Right lobe of liver (tissue), 6 donors: ENCODE measurements at places on chromosomes 13 and 19.
A peak's percentile ranks its signal among the peaks of the same experiment; 100 is the strongest.

DNA sequence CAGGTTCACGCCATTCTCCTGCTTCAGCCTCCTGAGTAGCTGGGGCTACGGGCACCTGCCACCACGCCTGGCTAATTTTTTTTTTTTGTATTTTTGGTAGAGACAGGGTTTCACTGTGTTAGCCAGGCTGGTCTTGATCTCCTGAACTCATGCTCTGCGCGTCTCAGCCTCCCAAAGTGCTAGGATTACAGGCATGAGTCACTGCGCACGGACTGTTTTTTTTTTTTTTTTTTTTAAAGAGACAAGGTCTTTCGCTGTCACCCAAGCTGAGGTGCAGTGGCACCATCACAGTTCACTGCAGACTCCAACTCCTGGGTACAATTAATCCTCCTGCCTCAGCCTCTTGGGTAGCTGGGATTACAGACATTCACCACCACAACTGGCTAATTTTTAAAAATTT is 8.2 kb upstream of the ADAMTS10 start:
- DNase-seq = no peak

DNA sequence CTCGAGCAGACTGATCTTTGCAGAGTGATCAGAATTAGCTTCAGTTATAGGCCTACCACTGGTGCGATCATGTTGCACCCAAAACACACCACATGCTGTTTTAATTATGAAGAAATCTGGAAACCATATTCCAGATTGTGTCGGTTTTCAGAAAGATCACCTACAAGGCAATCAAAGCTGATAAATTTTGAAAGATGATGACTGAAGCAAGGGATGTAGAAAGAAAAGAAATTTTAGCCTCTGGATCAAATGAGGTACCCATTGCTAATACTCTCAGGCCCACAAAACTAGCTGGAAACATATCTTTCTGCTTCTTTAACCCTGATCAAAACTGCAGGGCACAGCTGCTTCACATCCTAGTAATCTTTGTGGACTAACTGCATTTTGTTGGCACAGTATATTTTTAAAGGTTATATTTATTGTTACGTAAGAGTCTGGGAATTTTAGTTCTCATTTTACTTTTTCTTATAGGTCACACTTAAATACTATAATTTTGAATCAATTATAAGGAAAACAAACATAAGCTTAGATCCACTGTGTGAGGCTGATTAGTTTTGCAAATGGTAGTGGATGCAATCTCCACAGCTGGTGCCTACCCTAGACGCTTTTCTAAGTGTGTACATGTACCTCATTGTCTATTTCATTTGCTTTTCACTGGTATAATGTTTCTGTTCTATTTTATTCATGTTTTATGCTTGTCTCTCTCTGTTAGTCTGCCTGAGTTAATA is 150.9 kb downstream of the RGCC start:
- DNase-seq = no peak

DNA sequence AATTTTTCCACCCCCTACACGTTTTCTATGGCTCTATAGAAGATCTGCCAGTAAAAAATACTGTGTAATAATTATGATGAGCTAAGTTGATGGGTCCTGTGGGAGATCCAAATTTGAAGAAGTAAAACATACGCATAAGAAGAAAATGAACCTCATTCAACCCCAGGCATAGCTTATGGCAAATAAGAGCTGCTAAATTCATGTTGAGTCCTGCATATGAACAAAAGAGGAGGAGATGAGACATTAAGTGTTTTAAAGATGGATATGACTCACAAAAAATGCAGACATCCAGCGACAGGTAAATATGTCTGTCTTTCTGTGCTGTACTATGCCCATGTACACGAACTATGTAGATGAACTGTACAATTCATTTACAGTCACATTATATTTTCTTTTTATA is 101.9 kb downstream of the LIG4 start:
- no peak for DNase-seq

DNA sequence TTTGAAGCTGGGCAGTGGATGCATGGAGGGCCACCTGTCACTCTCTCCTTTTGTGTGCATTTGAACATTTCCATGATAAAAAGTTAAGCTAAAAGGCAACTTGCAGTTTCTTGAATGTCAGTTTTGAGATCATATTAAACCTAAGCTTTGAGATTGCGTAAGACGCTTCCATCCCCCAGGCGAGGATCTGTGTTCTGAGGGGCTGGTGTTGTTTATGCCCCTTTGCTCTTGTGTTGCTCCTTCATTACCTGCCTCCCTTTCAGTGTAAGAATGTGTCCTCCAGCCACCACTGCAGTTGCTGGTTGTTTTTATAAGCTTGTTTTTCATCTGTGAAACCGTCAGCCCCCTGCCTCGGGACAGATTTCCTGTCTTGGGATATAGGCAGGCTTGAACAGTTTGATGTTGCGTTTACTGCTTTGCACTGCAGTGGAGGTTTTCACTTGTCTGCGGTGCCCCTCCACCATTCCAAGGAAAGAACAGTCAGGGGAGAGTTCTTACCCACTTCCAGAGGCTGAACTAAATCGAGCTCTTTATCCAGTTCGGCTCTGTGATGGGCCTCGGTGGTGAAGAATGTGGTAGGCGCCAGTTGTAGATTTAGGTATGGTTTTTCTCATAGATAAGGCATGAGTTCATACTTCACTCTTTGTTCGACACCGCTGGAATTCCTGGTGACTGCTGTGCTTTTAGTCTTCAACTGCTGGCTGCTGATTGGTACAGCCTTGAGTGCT is 96.8 kb downstream of the ARHGEF7 start:
- DNase-seq = no peak

DNA sequence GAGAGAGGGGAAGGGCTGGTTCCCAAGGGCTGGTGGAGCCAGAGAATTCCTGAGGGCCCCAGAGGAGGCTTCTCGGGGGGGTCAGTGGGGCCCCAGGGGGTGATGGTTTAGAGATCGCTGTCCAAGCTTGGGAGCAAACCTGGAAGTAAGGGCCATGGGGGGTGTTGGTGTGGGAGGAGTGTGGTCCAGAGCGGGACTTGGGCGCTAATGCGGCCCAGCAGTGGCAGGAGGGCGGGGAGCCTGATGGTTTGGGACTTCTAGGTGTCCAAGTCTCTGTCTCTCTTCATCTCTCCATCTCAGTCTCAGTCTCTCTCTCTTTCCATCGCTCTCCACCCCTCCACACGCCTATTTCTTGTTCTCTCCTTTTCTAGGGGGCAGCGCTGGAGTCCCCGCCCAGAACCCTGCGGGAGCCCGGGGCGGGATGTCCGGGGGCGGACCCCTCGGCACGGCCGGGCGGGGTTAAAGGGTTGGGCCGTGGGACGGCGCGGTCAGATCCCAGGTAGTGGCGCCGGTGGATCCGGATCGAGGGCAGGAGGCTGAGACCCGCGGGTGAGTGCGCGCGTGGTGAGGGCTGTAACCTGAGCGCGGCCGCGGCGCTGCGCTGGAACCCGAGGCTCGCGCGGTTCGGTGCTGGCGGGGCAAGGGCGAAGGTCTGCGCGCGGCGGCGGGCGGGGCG is at the start of gene CYP4F22:
Gene CYP4F22, plus strand, starts transcription at position 491 of the 676 bp plus-strand sequence. CDS start 16,812 bp downstream, outside the sequence.
- DNase-seq = peak; percentile 36

- no peak for DNase-seq
Observed at GRCh38 chr19:52666506-52666905, 28.4 kb upstream of the ZNF83 start.

DNA sequence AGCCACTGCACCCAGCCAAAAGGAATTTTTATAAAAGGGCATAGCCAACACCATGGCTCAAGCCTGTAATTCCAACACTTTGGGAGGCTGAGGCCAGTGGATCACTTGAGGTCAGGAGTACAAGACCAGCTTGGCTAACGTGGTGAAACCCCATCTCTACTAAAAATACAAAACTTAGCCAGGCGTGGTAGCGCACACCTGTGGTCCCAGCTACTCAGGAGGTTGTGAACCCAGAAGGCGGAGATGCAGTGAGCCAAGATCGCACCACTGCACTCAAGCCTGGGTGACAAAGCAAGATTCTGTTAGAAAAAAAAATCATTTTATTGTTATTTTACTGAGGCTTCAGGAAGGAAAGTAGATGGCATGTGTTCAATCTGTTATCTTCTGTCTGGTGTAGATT is 31.3 kb upstream of the FOXO1 start:
- DNase-seq = no peak

GRCh38 chr13:19981685-19982238 is 23.2 kb downstream of the ZMYM2 start:
- DNase-seq = no peak

DNA sequence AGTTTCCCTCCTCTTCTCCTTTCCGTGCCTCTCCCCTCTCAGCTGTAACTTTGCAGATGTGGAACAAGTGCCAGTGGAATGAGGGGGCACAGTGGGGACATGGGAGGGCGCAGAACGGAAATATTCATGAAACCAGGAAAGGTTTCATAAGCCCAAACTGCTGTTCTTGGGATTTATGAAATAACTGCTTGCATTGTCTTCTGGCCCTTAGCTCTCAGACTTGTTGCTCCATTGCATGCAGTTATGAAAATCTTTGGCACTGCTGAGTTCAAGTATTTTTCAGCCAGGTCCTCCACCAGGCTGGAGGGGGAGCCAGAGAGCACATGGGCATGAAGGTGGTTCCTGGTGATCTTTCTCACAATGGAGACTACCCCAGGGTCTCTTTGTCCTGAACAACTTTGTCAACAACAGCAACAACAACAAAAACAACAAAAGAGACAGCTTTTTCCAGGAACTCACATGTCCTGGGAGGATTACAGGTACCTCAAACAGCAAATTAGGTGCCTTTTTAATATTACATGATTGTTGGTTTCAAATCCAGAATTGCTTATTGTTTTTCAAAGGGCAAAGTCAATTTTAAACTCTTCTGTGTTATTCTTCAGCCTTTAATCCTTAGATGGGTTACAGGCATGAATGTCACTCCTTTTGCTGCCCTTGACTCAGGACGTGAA is 1.5 kb downstream of the RGCC start:
- no peak for DNase-seq

DNA sequence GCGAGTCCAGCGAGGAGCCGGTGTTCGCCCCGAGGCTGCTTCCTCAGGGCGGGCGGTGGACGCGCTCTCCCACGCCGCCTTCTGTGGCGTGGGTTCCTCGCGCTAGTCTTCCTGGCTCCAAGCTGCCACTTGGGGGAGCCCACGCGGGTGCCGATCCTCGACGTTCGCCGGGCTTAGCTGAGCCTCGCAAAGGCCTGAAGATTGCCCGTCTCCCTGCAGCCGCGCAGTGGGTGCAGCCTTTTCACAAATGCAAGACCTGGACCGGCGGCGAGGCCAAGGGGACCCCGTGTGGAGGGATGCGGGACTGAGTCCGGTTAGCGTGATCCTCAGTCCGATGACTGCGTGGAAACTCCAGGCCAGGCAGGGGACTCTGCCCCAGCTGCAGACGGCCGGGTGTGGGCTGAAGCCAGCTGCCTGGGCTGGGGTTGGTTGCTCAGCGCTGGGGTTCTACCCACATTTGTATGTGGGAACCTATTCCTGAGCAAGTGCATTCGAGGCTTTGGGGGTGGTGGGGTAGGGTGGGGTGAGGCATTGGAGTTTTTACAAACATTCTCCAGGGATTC is 16.6 kb upstream of the LRP3 start:
- DNase-seq = no peak

GRCh38 chr13:106593132-106593531 is 25.2 kb upstream of the ARGLU1 start:
- DNase-seq = no peak

DNA sequence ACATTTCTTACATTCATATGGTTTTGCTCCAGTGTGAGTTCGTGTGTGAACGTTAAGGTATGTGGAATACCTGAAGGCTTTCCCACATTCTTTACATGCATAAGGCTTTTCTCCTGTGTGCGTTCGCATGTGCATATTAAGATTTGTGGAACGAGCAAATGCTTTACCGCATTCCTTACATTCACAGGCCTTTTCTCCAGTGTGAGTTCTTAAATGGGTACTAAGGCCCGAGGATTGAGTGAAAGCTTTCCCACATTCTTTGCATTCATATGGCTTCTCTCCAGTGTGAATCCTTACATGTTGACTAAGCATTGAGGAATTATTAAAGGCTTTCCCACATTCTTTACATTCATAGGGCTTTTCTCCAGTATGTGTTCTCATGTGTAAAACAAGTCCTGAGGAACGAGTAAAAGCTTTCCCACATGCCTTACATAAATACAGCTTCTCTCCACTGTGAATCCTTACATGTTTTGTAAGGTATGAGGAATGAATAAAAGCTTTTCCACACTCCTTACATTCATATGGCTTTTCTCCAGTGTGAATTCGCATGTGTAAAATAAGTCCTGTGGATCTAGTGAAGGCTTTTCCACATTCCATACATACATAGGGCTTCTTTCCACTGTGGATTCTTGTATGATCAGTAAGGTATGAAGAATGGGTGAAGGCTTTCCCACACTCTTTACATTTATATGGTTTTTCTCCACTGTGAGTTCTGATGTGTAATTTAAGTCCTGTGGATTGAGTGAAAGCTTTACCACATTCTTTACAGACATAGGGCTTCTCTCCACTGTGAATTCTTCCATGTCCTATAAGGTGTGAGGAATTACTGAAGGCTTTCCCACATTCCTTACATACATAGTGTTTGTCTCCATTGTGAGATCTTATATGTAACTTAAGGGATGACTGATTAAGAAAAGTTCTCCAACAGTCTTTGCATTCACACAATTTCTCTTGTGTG is 10.7 kb downstream of the ZNF846 start:
- no peak for DNase-seq

GRCh38 chr19:43806848-43807247 is 4.6 kb upstream of the LYPD5 start:
- no peak for DNase-seq

DNA sequence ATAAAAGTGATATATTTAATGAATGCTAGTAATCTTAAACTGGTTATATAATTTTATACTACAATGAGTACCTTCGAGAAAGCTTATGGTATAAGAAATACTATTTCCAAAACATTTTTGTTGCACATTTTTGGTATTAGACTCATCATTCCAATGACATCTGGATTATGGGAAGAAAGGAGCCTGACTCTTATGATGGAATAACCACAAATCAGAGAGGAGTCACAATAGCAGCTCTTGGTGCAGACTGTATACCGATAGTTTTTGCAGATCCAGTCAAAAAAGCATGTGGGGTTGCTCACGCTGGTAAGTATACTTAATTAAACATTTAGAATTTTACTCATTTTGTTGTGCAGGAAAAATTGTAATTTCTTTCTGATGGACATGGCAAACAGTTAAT is 3.9 kb downstream of the LACC1 start:
- no peak for DNase-seq

GRCh38 chr13:99055735-99056134 is 77.9 kb upstream of the DOCK9 start:
- DNase-seq = no peak

- DNase-seq = no peak
Observed at GRCh38 chr19:4454747-4455718, 2.6 kb downstream of the UBXN6 start.

- DNase-seq = no peak
Observed at GRCh38 chr13:96792736-96793403, 201.4 kb downstream of the OXGR1 start.

- no peak for DNase-seq
Observed at GRCh38 chr19:3268326-3268725, 43.9 kb downstream of the CELF5 start.
